ENCODE measurements at places on chromosomes 7 and 10.

GRCh38 chr7:51288896-51289622 is 27.6 kb downstream of the COBL start:
- DNase-seq: no peak

DNA sequence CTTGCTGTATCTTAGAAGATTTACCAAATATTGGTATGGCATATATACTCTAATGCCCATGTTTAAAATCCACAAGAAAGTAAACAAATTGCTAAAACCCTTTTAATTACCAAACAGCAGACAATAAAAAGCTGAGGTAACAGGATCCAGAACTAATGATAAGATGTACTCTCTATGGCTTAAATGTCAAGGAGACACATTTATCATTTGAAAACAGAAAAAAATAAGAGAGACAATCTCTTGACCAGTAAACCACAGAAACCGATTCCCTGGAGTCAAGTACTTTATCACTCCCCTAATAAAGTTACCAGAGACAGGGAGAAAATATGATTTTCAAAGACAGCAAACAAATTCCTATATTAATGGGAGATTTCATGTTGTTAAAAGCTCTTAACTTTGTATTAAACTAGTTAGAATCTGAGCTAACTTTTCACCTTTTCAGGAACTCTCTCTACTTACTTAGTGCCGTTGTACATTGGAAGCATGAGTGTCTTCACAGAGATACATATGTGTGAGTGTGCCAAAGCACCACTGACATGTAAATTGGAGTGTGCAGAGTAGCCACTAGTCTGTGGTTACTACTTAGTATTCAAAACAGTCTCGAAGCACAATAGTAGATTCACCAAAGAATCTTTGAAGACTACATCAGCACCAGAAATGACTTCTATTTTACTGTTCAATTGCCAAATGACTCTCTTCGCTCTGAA is 44.2 kb downstream of the TSPAN12 start:
- no peak for DNase-seq

DNA sequence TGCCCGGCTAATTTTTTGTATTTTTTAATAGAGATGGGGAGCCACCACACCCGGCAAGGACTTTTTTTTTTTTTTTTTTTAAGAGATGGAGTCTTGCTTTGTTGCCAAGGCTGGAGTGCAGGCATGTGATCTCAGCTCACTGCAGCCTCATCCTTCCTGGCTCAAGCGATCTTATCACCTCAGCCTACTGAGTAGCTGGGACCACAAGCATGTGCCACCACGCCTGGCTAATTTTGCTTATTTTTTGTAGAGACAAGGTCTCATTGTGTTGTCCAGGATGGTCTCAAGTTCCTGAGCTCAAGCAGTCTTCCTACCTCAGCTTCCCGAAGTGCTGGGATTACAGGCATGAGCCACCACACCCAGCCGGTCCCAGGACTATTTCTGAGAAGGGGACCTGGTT is 9.3 kb upstream of the MCU start:
- no peak for DNase-seq

DNA sequence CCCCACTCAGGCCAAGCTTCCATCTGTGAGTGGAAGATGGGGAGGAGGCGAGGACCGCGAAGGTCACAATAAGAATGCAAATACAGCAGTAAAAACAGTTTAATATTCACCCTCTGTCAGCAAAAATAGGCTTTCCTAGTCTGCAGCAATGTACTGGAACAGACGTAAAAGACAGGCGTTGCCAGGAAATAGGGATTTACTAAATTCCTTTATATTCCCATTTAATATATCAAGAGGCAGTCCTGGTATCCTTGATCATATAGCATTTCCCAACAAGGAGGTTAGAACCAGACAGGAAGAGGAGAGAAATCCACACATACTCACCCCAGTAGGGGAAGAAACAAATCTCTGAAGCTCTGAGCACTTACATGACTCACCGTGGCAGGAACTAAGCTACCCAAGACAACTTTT is 1054.9 kb upstream of the C7orf33 start:
- peak; percentile 57 for DNase-seq

DNA sequence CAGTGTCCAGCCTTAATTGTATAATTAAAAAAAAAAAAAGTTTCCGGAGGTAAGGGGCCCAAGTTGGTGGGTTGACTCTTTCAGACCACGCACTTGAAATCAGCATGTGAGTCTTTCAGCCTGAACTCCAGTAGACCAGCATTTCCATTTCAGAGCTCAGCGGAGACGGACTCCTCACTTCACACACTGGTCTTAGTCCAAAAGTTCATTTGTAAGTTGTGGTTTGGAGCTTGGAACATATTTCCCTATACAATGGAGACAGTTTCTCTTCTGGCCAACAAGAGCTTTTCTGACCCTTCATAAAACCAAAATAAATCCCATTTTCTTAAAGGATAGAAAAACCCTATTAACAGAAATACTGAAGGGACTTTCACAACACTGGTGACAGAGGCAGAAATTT is 41.0 kb downstream of the ATXN7L1 start:
- DNase-seq: no peak

GRCh38 chr10:44330431-44330830 is 54.5 kb downstream of the CXCL12 start:
- no peak for DNase-seq

DNA sequence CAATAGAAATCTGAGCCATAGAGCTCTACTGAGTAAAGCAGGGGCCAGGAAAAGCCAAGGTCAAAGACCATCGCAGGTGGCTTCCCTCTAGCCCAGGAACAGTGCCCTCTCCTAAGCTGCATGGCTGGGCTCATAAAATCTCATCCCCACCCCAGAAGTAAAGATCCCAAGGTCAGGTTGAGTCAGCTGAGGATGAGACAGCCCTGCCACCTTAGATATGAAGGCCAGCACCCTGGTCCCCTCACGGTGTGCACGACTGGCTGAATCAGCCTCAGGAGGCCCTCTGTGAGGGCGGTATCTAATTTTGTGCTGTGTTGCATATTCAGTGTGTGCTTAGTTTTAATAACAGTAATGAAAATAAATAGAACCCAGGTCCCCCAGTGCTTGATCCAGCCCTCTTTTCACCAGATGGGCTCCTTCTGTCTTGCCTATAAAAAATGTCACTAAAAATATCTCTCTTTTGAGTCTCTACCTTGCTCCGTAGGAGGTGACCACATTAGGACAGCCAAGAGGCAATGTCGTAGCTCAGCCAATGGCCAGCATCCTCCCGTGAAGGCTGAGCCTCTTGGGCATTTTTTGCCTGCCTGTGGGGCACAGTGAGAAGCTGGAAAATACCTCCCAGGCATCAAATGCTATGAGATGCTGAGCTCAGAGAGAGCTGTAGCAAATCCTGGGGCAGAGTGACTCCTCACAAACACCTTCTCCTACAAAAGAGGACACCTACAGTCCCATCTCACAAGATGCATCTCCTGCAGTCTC is 424.0 kb downstream of the PLXNA4 start:
- DNase-seq: no peak

- no peak for DNase-seq
Observed at GRCh38 chr10:12797471-12798262, 203.8 kb downstream of the CCDC3 start.

DNA sequence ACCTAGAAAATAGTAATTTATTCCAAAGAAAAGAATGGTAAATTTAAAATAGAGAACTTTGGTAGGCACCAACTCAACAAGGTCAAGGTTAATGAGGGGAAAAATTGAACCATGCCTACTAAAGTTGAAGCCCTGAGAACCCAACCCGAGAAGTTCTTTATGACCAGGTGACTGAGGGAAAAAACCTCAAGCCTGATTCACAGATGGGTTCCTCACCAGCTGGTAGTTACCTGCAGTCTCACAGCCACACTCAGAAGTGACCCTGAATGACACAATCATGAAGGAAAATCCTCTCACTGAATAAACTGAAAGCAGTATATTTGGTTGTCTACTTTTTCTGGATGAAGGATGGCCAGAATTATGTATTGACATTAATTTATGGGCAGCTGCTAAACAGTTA is 7.0 kb downstream of the C10orf67 start:
- no peak for DNase-seq

GRCh38 chr10:24262929-24263590 is 54.1 kb downstream of the KIAA1217 start:
- DNase-seq: peak; percentile 50

Data from fibroblast of pulmonary artery (primary cell).